Stimulated activated CD8-positive, alpha-beta memory T cell treated with anti-CD3 and anti-CD28 coated beads, Interleukin-4, amount 100 ng/mL, for 4 hours (primary cell): ENCODE measurements at places on chromosomes 2 and 18.

GRCh38 chr2:151733771-151734672 lies at the start of gene NEB:
Gene NEB (minus strand): TSS chr2:151734476. CDS start chr2:151733156, 1,320 bp downstream.
- no peak for DNase-seq

- no peak for DNase-seq
These were observed 154.7 kb downstream of the MBD2 start for GRCh38 chr18:54069729-54070128.

GRCh38 chr2:86249579-86250391 lies 50.5 kb downstream of the MRPL35 start:
- DNase-seq = no peak

DNA sequence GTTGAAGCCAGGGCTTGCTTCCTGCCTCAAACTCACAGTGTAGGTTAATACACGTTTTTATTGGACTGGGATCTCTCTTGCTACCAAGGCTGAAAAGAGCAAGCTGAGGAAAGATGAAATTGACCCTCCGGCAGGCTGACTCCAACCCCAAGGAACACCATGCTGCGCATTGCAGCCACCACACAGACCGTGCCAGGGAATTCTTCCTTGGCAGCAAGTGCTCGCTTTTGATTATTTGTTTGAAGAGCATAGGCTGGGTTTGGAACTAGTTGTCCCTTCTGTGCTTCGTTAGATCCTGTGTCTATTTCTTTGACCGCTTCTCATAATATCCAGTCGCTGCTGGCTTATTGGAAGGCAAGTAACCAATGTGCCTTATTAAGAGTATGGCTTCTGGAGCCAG lies 34.4 kb upstream of the DARS1 start:
- no peak for DNase-seq

GRCh38 chr2:24863641-24864040 lies 56.4 kb downstream of the ADCY3 start:
- DNase-seq = no peak

DNA sequence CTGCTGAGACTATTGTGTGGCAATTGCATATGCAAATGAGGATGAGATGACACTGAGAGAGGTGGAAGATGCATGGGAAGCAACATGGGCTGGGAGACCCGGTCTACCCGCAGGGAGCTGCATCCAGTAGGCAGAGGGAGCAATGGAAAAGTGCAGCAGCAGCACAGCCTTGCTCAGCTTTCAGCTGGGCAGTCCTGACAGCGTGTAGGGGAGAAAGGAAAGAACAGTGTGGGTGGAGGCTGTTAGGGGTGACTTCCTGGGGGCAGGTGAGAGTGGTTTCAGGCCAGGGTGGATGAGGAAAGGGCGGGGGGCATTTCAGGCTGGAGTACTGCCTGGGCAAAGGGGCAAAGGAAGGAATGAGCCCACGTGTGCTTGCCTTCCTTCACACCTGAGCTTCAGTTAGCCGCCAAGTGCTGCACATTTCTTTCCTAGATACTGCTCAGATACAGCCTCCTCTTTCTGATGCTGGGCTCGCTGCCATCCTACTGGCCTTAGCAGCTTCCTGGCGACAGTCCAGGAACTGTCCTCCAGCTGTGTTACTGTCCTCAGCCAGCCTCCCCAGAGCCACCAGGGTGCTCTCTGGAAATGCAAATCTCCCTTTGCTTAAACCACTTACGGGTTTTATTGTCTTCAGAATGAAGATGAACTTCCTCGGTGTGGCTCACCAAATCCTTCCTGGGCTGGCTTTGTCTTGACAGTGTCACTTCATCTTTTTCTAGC lies 276.3 kb downstream of the TSN start:
- DNase-seq = no peak

DNA sequence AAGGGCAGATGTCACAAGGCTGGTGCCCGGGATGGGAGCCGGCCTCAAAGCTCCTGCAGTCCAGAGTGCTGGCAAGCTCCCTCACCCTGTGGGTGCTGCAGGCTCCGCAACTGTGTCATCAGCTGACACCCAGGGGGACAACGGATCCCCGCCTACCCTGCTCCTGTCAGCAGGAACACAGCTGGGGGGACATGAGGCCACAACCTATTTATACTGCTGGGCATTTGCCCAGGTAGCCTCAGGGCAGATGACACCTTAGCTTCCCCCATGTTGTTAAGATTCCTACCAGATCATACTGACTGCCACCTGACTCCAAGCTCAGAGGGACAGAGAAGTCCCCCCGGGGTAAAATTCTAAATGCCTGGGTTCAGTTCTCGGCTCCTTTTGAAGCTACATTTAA lies 1.2 kb downstream of the ANKRD23 start:
- no peak for DNase-seq

DNA sequence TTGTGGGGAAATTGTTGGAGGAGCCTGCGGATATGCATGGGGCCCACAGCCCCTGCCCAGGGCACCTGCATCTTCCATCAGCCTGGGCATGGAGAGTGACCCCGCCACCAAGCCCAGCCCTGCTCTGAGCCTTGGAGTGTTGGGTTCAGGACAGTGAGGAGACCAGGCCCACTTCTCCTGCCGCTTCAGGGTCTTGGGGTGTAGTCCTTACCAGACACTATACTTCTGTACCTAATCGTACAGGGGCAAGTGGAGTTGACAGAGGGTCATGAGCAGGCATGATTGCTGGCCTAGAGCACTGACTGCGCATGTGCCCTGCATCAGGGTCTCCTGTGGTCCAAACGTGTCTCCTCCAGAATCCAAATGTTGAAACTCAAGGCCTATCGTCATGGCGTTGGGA lies 108.9 kb upstream of the ZNF236 start:
- no peak for DNase-seq

DNA sequence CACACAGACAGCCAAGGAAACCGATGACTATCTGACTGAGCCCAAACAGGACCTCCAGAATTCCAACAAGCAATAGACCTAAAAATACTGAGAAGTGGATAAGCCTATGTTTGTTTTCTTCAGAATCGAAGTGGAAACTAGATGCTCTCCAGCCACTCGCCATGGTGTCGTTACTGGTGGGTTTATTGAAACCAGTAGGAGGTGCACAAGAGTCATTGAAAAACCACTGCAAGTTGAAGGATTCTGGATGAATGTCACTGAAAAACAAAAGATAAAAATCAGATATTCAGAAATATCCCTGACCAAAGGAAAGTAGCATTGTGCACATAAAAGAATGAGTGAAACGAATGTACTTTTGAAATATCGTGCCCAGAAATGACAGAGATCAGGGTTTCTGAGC lies 15.3 kb downstream of the TM4SF20 start:
- DNase-seq = no peak

GRCh38 chr2:240983361-240983995 lies 14.9 kb upstream of the SNED1 start:
- DNase-seq = no peak

DNA sequence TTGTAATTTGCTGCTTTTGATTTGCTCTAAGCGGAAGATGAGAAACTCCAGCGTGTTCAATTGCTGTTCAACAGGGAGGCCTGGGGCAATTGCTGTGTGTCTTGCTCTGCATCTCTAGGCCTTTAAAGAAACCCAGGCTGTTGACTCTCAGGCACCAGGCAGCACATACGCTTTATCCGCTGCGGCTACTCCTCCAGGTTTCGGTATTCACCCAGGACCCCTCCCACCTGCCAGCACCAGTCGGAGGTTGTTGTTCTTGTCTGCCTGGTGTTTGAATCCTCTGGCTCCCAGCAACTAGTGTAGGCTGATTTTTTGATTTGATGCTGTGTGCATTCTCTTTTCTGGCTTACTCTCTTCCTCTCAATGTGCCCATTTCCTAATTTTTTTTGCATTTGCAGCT lies 383.1 kb downstream of the TSN start:
- no peak for DNase-seq

- DNase-seq = no peak
These were observed 5.9 kb downstream of the INPP5D start for GRCh38 chr2:233065954-233066470.

- DNase-seq = no peak
These were observed 268.6 kb downstream of the FIGN start for GRCh38 chr2:163467251-163467630.

DNA sequence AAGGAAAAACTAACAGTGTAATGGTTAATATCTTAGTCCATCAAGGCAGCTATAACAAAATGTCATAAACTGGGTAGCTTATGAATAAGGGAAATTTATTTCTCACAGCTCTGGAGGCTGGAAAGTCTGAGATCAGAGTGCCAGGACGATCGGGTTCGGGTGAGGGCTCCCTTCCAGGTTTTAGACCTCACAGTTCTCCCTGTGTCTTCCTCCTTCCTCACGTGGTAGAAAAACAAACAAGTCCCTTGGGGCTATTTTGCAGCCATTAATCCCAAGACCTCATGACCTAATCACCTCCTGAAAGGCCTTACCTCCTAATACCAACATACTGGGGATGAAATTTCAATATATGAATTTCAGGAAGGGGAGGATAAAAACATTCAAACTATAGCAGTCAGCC lies 455.9 kb downstream of the CNTNAP5 start:
- DNase-seq = no peak

DNA sequence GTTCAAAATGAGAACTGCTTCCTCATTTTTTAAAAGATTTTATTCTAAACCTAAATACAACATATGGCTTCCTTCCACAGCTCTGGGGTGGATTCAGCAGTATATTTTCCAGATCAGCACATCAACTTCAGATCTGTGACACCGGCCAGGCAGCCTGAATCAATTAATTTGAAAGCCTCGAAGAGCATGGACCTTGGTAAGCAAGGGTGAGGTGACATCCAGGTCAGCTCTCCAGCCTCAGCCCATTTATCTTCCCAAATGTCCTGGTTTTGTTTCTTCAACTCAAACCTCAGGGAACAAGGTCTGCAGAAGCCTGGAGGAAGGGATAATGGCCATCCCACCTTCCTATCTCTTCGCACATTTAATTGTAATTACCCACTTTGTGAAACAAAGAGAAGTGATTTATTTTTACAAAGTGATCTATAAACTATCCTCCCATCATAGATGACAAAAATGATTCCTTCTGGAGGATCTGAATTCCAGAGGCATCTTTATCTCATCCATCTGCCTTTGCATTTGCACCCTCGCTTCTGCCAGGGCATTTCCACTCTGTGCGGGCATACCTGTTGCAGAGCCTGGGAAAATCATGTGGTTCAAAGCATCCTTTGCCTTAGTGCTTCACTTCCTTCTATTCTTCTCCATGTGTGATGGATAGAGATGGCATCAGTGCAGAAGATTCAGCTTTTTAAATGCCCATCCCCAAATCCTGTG lies 489.0 kb upstream of the NRP2 start:
- no peak for DNase-seq

GRCh38 chr2:175080479-175080878 lies 75.3 kb upstream of the CHN1 start:
- no peak for DNase-seq

DNA sequence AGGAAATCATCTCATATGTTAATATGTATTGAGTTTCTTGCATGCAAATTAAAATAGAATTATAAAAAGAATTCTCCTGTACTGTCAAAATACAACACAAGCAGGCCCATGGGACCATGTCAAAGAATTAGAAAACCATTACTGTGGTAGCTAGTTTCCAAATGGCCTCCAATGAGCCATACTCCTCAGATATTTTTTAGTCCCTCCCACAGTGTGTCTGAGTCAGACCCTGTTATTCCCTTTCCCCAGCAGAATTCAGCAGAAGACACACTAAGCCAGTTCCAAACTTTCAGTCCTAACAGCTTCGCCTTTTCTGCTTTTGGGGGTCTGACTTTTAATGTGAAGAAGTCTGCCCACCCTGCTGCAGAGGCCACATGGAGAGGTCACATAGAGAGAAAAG lies 86.7 kb downstream of the FIGN start:
- DNase-seq = no peak

- no peak for DNase-seq
These were observed 402.1 kb downstream of the PARD3B start for GRCh38 chr2:204947405-204947804.

DNA sequence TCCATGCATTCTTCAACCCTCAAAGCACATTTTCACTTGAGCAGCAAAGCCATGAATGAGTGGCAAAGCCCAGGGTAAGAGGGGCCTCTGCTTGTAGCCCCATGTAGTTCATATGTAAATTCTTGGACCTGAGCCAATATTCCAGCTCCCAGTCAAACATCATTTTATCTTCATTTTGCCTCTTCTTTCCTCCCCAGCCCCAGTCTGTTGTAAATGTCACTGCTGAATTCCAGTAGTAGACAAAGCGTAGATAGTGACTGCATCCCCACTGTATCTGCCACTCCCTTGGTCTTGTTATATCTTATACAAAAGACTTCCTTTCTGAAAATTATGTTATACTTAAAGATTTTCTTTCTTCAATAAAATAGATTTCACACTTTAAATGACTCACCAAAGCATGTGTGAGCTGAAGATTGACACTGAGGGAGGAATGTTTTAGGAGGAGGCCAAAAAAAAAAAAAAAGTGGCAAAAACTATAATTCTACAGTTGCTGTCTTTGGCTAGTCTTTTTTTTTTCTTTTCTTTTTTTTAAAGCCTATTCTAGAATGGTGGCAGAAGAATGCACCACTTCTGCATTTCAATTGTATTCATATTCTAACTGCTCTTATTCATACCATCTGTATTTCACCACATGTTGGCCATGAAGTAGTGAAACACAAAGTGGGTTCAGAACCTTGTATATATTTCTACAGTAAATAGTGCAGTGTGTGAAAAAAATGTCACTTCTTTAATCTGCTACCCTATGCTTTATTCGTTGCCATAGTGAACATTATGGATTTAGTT lies 306.1 kb downstream of the CPS1 start:
- DNase-seq = no peak

- peak; percentile 45 for DNase-seq
These were observed 3.7 kb upstream of the BCL2L11 start for GRCh38 chr2:111116843-111117597.

GRCh38 chr2:170088776-170089175 lies 89.2 kb upstream of the MYO3B start:
- DNase-seq = no peak

DNA sequence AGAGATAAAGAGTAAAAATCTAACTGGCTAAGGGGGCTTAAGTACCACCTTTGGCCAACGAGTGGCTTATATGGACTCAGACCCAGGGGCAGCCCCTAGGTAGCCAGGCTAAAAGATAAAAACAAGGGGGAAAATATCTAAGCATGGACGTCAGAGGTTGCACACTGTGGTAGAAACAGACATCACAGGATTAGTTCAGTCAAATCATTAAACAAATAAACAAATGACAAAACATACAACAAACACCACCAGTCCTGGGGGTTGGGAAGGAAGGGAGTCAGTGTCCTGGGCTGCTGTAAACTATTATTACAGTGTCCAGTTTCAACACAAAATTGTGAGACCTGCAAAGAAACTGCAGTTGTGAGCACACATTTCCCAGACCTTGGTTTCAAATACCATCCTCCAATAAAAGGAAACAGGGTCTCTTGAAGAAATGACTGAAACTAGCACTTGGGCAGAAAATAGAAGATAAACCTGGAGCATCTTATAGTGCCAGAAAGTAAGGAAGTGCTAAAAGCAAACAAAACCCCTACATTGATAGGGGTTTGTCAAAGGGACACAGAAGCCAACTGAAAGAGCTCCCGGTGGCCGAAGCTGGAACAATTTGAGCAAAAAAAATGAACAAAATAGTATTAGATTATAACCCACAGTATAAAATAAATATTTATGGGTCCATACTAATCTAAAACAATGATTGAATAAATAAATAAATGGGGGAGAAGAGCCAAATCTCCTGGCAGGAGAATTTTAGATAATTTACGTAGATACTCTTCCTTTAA lies 154.8 kb upstream of the KLF7 start:
- DNase-seq = no peak
